ENCODE measurements at places on chromosomes 1 and 21. TPM values are rescaled to one million over a fixed set of nuclear protein-coding genes. Genes with fewer than 3 reads are reported as not detected.

The NTRK1 gene
- 2.4 TPM for polyA plus RNA-seq

The DNASE2B gene
- 0.08 TPM for polyA plus RNA-seq

GRCh38 chr1:239868058-239868832, 223.4 kb upstream of the FMN2 start:
- DNase-seq, result no peak

- DNase-seq, result no peak
Measured at GRCh38 chr21:44759628-44760285, 41.9 kb downstream of the UBE2G2 start.

GRCh38 chr1:168762473-168762872, 33.5 kb upstream of the DPT start:
- no peak for DNase-seq
